Cerebellar cortex (tissue), 1 donor: ENCODE measurements at places on chromosomes 2 and 18.

DNA sequence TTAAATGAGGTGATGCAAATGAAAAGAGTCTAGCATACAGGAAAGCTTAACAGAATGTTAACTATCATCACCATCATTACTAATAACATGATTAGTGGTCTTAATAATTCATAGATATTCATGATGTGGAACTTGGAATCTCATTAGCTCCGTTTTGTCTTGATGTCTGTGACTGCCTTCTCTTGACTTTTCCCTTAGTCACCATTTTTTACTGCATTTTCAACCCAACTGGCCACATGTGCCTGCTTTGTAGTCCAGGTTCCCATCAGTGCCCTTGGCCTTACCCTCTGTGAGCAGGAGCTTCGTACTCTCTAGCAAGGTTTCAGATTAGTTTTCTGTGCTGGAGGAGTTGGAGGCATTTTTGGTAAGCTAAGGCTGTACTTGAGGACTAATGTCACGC lies 47.0 kb downstream of the RAB31 start:
- DNase-seq: no peak

GRCh38 chr2:37838541-37839167 lies 86.4 kb upstream of the RMDN2 start:
- no peak for DNase-seq

GRCh38 chr2:54666634-54667265 lies 56.7 kb upstream of the EML6 start:
- peak; percentile 86 for DNase-seq

GRCh38 chr2:219205165-219205538 lies 1.4 kb upstream of the ZFAND2B start:
- no peak for DNase-seq

DNA sequence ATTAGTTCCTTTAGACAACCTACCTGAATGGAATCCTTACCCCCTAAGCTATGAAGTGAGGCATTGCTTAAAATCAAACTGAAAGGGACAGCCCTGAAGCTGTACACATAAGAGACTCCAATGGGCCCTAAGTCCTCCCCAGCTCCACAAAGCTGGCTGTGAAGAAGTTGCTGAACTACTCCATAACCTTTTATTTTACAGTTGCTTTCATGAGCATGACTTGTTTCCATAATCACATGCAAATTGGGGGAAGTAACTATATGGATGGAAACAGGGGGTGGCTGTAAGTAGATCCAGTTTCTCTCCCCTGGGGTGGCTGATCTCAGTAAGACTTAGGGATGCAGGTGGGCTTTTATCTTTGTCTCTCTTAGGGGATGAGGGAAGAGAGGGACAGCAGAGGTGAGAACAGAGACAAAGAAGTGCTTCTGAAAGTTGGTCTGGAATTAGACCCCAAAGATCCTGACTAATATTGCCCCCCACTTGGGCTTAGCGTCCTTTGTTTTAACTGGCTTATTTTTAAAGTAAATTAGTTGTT lies 5.5 kb downstream of the FZD5 start:
- no peak for DNase-seq

- no peak for DNase-seq
Measured at GRCh38 chr2:43047187-43047780, 179.1 kb downstream of the ZFP36L2 start.

- DNase-seq: no peak
Measured at GRCh38 chr2:241273210-241274020, 42.1 kb downstream of the HDLBP start.

- no peak for DNase-seq
Measured at GRCh38 chr2:166112193-166112605, 15.6 kb downstream of the SCN1A start.
